T-cell (primary cell): ENCODE measurements at places on chromosomes 5 and 9.

DNA sequence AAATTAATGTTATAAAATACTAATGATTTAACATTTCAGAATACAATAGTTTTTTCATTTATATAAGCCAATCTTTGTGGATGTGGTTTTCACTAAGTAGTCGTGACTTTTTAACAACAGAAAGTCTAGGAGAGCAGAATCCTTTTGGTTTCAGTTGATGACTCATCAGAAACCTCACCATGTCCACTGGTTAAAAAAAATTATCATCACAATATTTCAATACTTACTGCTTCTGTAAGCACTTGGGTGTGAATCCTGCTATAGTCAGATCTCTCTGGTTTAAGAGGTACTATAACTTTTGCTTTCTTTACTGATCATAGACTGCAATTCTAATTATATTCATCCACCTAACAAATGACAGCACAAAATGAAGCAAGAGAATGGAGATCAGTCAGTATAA, 77.2 kb downstream of the MRPS30 start:
- DNase-seq = no peak

- DNase-seq = no peak
Measured at GRCh38 chr5:82422751-82423181, 144.6 kb upstream of the RPS23 start.

GRCh38 chr5:160289356-160289651, 23.1 kb downstream of the CCNJL start:
- no peak for DNase-seq

DNA sequence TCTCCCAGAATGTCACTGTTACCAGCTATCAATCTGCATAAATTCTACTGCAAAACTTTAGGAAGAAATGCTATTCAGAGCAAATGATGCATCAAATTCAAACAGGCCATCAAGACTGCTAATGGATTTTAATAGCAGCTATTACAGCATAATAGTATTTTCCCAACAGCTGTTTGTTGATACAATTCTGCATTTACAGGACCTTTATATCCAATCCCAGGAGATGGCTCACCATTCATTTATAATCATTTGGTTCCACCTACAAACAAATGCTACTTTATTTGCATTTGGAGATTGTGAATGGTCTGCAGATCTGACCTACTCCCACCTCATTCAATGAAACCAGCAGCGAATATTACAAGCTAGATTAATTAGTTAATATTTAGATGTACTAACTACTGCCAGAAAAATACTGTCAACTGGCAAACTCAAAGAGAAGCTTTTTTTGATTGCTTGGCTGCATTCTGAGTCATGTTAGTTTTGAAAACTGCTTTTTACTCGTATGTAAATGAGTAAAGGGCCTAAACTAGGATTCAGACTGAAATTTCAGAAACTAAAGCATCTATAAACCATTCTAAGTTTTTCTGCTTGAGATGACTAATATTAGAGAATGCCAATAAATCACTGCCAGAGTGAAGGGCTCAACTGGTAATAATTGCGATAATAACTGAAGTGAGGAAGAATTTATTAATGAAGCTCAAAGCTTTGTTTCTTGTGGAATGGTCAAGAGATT, 7.1 kb upstream of the PCA3 start:
- DNase-seq = no peak

DNA sequence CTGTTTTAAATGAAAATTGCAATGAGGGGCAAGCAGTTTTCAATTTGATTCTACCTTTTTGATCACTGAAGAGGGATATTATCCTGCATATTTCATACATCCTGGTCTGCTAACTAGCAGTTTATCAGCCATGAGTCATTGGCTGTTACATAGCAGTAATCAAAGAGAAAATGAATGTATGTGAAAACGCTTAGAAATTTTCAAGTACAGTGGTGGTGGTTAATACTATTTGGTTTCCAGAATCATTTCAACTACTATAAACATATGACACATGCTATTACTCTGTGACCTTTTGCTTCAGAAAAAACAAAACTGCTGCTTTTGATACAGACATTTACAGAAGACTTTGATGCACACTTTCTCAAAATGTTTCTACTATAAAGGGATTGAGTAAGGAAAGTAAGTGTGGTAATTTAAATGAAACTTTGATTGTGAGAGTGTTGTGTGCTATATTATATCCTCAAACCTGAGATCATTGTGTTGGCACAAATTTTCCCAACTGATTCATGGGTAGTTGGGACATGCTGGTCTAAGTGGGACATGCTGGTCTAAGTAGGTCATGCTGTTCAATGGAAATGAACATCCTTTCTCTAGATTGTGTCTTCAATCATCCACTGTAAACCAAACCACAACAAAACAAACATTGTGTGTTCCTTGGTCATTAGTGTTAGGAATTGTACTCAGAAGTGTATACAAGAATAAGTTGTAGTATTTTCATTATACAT, 5.1 kb downstream of the RNF14 start:
- DNase-seq = no peak

GRCh38 chr5:132372127-132372526, 2.6 kb downstream of the SLC22A5 start:
- no peak for DNase-seq

GRCh38 chr9:114098021-114098935, 814 bp downstream of the KIF12 start:
- DNase-seq = no peak

- no peak for DNase-seq
Measured at GRCh38 chr5:11985993-11986392, 81.7 kb upstream of the CTNND2 start.

GRCh38 chr9:34502471-34502870, 20.3 kb downstream of the ENHO start:
- no peak for DNase-seq

GRCh38 chr9:87193925-87194868, 246.9 kb upstream of the GAS1 start:
- DNase-seq = no peak

DNA sequence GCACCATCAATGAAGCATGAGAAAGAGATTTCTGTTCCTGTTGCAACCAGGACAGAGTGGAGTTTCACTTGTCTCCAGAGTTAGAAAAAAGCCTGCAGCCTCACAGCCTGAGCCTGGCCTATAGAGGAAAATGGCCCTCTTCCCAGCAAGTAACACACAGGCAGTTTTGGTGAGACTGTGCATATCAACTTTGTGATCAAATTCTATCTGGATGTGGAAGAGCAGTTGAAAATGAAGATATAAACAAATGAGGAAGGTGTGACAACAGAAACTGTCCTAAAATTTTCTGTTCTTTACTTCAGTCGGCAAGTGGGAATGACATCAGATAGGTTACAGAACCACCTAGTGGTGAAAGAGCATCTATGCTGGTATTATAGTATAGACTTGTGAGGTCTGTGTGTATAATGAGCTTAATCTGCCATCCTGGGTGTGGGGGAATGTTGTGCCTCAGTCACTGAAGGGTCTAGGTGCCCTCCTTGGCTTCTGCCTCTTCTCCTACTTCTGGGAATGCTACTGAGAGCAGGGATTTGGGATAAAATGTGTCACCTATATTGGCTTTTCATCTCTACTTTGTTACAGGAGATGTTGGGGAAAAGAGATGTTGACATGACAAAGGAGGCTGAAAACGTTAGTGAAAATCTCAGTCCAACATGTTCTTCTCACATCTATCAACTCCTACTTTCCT, 28.2 kb downstream of the YIPF5 start:
- no peak for DNase-seq

DNA sequence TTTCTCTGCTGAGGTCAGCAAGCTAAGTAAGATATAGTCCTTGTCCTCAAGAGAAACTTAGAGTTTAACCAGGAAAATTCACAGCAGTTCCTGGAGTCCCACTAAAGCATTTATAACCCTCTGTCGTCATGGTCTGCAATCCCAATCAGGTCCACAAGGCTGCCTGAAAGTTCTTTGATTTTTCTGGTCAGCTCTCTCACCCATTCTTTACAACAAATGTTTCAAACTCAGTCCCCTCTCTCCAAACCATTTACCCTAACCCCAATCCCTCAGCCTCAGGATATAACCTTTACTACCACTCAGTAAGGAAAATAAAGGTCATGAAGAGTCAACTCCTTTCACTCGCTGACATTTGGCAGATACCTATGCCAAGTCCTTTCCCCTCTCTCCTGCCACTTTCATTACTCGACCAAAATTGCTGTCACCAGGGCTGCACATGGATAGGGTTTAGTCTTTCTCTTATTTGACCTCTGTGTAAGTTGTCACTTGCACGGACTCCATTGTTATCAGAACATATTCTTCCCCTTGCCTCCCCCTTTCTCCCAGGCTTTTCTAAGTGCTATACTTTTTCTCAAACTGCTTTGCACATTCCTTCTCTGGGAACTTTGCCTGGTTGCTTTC, 936.6 kb downstream of the NR2F1-AS1 start:
- no peak for DNase-seq

- DNase-seq = no peak
Measured at GRCh38 chr5:113546703-113547183, 33.2 kb downstream of the YTHDC2 start.

GRCh38 chr9:99515093-99515492, 293.0 kb downstream of the SEC61B start:
- DNase-seq = no peak

DNA sequence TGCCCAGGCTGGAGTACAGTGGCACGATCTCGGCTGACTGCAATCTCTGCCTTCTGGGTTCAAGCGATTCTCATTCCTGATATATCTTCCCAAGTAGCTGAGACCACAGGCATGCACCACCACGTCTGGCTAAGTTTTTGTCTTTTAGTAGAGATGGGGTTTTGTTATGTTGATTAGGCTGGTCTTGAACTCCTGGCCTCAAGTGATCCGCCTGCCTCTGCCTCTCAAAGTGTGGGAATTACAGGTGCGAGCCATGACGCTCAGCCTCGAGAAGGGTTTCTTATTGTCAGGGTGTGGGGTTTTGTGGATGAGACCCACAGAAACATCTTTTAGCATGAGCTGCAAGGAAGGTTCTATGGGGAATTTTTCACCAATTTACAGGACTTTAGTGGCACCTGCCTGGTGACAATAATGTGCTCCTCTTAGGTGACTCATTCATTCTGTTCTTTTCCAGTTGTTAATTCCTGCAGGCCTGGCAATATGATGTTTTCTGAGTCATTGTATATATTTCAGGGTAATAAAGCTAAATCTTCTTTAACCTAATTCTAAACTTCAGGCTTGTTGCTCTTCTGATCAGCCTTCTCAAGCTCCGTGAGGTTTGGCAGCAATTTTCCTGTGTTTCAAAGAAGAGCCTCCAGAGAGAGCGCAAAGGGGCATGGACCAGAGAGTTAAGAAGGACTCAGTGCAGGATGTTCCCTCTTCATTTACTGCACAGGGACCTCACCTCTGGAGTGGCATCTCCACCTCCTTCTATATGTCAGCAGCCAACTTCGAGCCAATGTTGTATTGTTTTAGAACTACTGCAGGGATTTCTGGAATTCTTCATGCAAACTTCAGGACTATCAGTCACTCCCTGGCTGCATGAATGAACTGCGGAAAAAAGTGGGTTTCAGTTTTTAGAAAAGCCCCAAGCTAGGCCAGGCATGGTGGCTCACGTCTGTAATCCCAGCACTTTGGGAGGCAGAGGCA, 77.8 kb upstream of the ZNF618 start:
- DNase-seq = no peak

DNA sequence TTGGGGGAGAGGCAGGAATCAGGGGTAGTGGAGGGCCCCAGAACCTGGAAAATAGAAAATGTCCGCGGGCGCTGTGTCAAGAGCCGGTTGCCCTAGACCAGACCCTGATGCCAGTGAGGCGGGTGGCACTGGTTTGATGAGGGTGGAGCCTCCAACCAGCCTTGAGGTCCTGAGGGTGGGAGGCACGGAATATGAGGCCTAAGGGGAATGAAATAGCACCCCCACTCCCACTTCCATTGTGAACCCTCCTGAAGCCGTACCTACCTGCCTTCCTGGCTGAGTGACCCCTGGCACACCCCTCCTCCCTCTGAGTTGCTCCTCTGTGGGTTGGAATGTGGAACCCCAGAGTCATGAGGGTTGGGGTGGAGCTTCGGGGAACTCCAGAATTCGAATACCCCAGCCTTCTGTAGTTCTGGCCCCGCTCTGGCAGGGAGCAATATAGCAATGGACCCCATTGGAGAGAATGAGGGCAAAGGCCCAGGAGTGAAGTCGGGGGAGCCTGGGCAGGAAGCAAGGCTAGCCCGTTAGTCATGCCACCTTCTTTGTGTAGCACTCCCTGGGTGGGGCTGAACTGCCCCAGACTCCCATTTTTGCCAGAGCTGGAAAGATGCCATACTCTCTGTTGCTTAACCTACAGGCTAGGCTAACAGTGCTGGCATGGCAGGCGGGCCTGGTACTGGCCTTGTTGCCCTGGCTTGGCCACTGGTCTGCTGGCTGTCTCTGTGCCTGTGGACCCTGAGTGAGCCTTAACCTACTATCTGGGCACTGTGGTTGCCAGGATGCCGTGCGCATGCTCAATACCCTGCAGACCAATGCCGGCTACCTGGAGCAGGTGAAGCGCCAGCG, 1.0 kb downstream of the FPGS start:
- DNase-seq = no peak

DNA sequence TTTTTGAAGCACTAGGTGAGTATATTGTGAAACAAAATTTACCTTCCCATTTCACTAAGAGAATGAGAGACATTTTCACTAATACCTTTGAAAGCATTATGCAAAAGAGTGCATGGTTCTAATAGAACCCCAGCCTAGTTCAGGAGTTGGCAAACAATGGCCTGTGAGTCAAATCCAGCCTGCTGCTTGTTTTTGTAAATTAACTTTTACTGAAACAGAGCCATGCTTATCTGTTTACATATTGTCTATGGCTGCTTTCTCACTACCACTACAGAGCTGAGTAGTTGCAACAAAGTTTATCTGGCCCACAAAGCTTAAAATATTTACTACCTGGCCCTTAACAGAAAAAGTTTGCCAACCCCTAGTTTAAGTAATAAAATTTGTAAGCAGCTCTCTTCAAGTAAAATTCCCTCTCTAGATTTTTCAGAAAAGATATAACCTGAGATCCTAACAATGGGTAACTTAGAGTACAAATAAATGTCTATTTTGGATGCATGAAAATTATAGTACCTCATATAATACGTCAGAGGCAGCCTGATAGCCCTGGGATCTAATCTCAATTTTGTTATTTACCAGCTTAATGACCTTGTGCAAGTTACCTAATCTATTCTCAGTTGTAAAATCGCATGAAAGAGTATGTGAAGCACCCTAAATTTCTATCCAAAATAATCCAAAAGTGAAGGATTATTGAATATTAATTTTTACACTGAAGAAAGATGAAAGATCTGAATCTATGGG, 50.7 kb upstream of the ARL15 start:
- no peak for DNase-seq

DNA sequence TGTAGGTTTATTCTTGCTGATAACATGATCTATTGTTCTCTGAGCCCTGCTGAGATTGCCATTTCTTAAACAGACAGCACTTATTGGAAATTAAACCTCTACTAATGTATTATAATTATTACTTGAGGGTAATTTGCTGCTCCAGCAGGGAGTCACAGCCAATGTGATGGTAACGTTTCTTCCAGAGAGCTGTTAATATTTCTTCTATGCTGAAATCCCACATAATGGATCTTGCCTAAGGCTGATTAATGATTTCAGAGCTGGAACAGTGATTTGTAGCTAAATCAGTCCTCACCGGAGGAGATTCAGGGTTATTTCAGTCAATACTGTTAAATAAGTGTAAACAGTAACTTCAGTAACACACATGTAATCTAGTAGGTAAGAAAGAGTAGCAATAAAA, 170.1 kb downstream of the CDH12 start:
- no peak for DNase-seq

GRCh38 chr5:95526871-95527270, 27.9 kb downstream of the SKIC3 start:
- no peak for DNase-seq
